Left kidney (tissue), 8 donors: ENCODE measurements at places on chromosomes 11 and 22. TPM values are rescaled to one million over a fixed set of nuclear protein-coding genes. Genes with fewer than 3 reads are reported as not detected.

- DNase-seq = no peak
Measured at GRCh38 chr11:32044158-32044863, 46.6 kb upstream of the RCN1 start.

GRCh38 chr11:66311470-66311964 is 5.3 kb downstream of the CD248 start:
- no peak for DNase-seq

DNA sequence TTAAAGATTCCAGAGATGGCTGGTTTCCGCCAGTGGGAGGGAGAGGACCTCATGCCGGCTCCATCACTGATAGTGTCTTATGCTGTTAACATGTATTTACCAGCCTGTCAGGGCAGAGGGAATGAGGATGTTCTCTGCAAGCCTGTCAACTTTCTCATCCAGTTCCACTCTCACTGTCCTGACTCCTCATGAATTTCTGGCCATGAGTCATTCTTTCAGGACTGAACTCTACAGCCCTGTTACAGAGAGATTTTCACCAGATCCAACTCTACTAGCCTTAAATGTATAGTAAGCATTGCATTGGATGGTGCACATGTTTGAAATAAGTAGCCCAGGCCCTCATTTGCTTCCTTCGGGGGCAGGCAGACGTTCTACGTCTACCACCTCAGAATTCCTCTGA is 387.7 kb downstream of the TMEM135 start:
- no peak for DNase-seq

The CHST1 gene
- polyA plus RNA-seq = 11.1 TPM

The OTOG gene
- 0.83 TPM for polyA plus RNA-seq
